ENCODE measurements at places on chromosomes 5 and 9. TPM values are rescaled to one million over a fixed set of nuclear protein-coding genes. Genes with fewer than 3 reads are reported as not detected.

Gene NDFIP1
- total RNA-seq, result 53.4 TPM

Gene DBH
- not detected for total RNA-seq

- DNase-seq, result no peak
Observed at GRCh38 chr9:71202931-71203330, 81.5 kb upstream of the TRPM3 start.

Gene ENTREP1
- not detected for total RNA-seq

DNA sequence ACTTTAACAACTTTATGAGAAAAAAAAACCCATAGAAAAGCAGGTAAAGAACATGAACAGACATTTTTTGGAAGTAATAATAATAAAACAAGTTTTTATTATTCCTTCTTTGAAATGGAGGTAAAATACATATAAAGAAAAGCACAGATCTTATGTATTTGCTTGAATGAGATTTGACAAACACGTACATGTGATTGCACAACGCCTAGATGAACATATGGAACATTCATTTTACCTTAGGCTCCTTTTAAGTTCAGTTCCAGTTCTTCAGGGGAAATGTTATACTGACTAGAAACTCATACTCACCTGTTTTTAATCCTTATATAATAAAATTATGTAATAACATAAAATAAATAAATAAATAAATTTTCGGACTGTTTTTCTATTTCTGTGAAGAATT lies 61.8 kb downstream of the GGTA1 start:
- no peak for DNase-seq

DNA sequence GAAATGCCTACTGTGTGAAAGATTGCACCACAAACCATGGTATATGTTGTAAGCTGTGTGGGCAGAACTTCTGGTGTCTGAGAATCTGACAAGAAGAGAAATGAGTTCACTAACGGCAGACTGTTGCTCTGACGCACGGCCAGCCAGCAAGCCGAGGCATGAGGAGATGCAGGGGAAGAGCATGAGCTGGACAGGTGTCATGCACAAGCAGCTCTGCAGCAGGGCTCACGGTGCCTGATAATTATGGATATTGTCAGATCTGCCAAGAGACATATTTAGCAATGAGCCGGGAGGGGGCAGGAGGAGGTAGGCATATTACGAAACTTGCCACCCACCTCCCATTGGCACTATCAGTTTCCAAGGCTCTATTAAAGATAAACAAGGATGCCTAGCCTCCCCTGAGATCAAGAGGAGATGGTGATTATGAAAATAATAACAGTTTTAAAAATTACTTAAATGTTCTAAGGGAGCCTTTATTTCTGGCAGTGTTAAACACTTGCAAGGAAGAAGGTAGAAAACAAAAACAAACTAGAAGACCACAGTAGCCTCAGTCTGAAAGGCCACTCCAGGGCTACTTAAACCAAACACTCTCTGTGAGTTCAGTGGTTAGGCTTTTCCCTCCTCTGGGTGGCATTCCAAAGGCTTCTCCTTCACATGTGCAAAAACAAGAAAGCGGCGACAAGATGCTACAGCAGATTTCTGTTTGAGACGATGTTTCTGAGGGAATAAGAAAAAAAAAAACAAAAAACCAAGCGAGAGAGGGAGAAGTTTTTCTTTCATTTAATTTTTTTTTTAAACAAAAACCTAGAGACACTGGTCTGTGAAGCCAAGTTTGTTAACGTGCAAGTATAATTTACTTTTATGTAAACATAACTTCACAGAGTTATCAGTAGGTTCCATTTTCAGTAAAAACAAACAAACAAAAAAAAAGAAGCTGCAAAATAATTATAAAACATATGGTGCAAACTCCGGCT lies 339.5 kb downstream of the BNC2 start:
- no peak for DNase-seq

DNA sequence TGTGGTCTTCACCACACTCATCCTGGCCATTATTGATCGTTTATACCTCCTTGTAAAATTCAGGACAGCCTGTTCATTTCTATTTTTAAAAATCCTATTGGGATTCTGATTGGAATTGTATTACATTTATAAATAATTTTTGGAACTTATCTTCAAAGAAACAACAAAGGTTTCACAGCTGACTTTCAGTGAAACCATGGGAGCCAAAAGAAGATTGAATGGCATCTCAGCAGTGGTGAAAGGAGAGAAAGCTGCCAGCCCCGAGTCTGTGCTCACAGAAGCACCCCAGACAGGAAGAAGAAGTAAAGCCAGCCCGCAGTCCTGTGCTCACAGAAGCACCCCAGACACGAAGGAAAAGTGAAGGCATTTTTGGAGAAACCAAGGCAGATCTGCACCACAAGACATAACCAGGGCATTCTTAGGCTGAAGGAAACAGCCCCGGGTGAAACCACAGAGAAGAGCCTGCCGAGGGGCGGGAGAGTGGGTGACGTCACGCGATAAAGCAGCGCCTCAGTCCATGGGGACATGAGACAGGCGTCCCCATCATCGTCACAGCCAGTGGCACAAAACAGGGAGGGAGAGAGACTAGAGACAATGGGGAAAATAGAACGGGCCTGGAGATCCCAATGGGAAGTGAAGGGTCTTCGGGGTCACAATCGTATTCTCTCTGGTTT lies 42.5 kb upstream of the SLC9A3 start:
- no peak for DNase-seq

DNA sequence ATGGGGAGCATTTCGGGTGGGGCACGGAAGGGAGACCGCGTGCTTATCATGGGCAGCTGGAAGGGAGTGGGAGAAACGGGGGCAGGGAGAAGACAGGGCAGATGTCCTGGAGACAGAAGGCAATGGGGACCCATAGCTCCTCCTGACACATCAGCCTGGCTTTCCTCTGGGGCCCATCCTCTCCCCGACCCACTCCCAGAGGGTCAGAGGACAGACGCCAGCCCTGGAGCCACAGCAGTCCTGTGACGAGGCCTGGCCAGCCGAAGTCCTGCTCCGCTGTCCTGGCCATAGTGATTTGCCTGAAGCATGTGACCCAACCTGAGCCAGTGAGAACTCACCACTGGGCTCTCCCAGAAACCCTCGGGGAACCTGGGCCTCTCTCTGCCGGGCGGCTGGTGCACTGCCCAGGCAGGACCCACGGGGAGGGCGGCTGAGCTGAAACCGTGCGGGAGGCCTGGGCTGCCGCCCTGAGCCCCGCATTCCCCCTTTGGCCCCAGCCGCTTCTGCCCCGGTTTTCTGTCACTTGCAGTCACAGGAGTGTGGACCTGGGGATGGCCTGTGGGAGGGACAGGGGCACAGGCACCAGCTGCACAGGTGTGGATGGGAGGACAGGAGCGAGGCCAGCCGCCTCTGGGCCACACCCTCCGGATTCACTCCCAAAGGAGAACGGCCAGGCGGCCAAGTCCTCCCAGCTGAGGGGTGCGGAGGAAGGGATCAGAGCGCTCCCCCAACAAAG lies 19.8 kb downstream of the ADAMTS2 start:
- DNase-seq, result no peak

DNA sequence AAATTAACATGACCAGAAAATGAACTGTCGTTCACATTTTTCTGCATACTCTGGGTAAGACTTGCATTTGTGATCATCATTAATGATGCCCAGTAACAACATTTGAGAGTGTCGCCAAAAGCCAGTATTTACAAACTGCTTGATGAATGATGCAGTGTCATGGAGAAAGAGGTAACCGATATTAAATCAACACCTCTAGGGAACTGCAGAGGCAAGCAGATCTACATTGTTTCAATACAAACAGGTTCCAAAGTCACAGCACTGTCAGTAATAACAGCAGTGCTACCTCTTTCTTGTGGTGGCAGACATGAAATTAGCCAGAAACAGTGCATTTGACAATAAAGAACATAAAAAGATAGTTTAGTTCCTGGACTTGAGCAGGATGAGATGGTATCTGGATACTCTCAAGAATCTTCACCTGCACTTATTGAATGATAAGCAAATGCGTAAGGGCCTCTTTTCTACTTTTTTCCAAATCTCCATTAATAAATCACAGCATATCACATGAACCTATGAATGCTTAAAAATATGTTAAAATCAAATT lies 456.6 kb downstream of the ARHGEF28 start:
- no peak for DNase-seq

GRCh38 chr9:72271613-72272478 lies 93.2 kb downstream of the ZFAND5 start:
- no peak for DNase-seq

GRCh38 chr5:141908796-141909195 lies 14.9 kb upstream of the DELE1 start:
- no peak for DNase-seq

DNA sequence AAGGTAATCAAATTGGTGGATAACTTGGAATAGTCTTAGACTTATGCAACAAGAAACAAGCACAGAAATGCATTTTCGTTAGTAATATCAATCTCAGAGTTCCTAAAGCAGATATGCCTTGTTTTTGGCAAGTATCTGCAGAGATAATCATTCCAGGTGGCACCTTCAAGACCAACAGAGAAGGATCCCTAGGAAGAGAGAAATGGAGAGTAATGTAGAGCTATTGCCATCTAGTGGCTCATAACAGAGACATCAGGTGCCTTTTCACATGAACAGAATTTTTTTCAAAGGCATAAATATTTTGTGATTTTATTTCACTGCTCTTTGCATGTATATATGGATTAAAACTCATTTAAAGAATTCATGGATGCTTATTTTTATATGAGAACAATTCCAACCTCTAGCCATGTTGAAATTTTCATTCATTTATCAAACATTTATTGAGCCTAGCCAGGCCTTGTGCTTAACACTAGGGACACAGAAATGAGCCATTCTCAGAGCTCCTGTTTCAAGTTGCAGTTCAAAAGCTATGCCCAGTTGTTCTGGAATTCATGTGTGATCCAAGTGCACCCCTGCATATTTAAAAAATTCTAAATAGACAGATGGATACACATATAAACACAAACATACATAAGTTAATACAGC lies 117.5 kb upstream of the OR13F1 start:
- no peak for DNase-seq

Gene ST8SIA4
- total RNA-seq, result not detected

DNA sequence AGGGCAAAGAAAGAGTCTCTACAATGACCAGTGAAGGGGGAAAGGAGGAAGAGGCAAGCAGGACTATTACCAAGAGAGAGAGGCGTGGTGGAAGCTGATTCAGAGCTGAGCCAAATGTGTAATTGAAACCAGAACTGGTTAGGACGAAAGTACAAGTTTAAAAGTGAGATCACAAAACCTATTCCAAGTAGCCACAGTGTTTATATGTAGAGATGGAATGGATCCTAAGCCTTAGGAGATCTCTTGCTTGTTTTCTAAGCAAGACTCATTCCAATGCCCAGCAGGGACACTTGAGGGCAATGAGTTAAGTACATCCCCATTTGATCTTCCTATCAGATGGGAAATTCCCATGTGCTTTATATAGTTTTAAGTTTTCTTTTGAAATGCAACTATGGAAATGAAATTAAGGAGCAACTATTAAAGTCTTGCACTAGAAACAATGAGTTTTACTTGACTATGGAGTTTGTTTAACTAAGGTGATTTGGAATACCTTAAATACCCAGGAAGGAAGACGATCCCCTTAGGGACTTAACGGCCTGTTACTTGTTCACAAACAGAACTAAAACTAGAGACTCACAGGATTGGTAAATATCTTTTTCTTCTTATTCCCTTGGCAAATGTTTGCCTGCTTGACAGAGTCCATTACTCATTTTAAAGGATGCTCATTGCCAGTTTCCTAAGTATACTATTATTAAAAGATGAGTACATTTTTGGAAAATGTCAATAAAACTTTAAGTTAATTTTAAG lies 51.1 kb upstream of the SNX2 start:
- peak; percentile 71 for DNase-seq

- DNase-seq, result no peak
Observed at GRCh38 chr5:171310212-171310818, 1.3 kb downstream of the TLX3 start.

DNA sequence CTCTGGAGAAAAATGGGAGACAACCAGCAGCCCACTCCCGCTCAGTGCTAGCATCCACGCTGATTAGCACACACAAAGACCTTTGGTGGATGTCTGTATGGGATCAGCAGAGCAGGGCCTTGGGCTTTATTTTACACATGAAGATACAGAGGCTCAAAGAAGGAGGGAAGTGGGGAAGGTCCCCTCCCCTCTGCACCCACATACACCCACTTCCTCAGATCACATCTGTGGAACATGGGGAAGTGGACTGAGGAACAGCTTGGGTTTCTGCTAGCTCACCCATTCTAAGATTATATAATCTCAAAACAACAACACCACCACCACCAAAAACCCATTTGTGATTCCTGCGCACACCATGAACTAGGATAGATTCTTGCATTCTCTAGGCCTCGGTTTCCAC lies 14.0 kb downstream of the GGTA1 start:
- DNase-seq, result no peak

DNA sequence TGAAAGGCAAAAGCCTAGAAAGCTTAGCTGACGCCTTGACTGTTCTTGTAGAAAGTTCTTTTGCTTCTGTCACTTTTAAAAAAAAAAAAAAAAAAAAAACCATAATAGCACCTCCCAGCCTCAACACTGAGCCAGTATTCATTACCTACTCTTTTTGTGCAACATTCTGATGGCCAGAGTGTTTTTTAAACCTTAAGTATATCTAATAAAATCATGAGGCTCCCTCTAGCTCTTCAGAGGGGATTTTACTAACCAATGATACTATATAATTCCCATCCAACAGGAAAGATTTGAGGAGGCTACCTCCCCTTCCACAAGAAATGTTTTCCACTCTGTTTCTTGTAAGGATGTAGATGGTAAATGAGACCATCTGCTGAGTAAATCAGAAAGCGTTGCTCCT lies 3.9 kb downstream of the BNC2 start:
- no peak for DNase-seq

Gene MCC
- total RNA-seq, result 0.86 TPM

Gene RNF38
- 13.3 TPM for total RNA-seq

DNA sequence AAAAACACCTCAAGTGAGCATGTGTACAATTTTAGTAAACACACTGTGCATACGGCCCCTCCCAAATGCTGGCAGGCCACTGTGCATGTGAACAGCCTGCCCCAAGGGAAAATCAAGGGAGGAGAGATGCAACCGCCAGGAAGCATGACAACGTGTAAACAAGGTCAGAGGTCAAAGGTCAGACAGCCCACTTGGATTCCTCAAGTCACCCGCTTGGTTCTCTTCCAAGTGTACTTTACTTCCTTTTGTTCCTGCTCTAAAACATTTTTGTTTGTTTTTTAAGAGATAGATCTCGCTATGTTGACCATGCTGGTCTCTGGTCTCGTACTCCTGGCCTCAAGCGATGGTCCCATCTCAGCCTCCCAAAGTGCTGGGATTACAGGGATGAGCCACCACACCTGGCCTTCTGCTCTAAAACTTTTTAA lies 126.7 kb upstream of the SHB start:
- DNase-seq, result peak; percentile 25

Gene APBB3
- total RNA-seq, result 12.5 TPM

DNA sequence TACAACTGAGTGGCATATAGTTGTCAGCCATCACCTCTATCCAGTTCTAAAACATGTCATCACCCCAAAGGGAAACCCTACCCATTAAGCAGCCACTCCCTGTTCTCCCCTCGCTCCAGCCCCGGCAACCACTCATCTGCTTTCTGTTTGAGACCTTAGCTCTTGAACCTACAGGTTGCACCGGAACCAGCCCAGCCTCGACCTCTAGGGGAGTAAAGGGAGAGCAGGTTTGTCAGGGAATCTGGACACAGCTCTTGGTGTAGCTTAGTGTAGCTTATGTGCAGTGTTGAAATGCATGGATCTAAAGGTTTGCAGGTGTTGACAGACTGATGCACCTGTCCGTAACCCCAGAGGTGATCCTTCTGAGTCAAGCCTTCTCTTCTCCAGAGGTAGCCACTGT lies 30.0 kb downstream of the NEURL1B start:
- no peak for DNase-seq

Gene HSPA5
- 117 TPM for total RNA-seq

All from MG63 (cell line).